NCI-H1436 (cell line): ENCODE measurements at places on chromosomes 5 and 9.

DNA sequence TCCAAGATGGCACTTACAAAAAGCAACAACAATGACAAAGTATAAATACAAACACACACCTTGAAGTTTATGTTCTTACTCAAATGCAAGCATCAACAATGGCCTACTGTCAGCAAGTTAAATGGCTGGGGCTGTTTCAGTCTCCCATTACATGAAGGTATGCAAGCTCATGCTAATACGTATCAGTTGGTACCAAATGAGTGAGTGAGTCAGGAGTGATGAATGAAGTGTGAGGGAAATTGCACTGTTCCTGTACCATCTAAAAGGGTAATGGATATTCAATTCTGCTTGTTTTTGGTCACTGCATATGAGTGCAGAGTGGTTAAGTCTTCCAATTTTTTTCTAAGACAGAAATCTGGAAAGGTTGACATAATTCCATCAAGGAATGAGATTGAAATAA lies 964.9 kb downstream of the MAT2B start:
- DNase-seq: no peak

GRCh38 chr9:36191290-36191645 lies 547 bp downstream of the CLTA start:
- no peak for DNase-seq

- DNase-seq: no peak
These were observed 136.6 kb upstream of the TNC start for GRCh38 chr9:115254287-115255180.

GRCh38 chr9:26057050-26057449 lies 378.8 kb upstream of the TUSC1 start:
- DNase-seq: no peak

- no peak for DNase-seq
These were observed 17.5 kb upstream of the NREP start for GRCh38 chr5:111774525-111774924.

- no peak for DNase-seq
These were observed 102.0 kb downstream of the MVB12B start for GRCh38 chr9:126428534-126429175.

DNA sequence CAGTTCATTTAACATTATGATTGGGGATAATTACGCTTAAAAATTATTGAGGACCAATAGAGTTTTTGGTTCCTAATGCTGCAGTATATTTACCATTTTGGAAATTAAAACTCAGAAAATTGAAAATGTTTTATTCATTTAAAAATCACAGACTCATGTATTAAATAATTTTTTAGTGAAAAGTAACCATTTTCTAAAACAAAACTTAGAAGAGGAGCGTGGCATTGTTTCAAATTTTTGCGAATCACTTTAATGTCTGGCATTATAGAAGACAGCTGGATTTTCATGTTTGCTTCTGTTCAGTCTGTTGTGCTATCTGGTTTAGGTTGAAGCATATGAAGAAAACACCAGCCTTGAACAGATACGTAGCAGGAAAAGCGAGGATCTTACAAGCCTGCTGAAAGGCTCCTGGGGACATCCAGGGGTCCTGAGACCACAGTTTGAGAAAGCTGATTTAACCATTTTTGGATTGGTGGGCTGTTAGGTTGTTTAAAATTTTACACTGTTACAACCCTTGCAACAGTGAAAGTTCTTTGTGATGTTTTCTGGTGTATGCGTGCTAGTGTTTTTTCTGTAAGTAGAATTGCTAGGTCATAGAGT lies 1.6 kb downstream of the ZFYVE16 start:
- DNase-seq: no peak

DNA sequence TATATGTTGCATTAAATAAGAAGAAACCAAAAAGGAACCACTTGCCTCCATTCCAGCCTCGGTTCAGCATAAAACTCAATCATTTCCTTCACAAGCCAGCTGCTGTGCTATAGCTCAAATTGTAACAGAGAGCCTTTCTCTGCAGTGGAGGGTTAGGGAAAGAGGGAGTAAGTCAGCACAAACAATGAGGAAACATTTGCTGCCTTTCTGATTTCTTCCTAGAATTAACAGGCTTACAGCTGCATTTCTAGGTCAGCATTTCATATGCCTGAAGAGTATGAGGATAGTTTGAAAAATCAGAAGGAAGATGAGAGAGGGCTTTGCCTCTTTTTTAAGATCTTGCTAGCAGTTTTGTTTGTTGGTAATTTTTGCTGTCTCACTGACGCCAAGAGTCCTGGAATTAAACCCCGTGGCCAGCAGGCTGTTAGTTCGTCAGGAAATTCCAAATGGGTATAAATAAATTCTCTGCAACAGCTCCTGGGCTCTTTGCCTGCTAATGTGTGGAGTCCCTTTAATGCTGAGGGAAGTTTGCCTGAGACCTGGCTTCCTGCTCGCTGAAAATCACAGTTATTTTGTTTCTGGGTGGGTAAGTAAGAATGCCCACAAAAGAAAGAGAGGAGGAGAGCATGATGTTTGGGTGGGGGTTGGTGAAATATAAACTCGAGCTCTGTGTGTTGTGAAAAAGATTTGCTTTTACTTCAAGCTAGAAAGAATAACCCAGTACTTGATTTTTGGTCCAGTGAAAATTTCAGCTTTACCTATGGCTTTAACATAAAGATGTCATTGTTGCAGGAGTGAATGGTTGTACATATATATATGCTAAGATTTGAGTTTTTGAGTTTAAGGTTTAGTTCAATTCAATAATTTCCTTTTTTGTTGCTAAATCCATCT lies 148.1 kb upstream of the DMRT1 start:
- DNase-seq: no peak

DNA sequence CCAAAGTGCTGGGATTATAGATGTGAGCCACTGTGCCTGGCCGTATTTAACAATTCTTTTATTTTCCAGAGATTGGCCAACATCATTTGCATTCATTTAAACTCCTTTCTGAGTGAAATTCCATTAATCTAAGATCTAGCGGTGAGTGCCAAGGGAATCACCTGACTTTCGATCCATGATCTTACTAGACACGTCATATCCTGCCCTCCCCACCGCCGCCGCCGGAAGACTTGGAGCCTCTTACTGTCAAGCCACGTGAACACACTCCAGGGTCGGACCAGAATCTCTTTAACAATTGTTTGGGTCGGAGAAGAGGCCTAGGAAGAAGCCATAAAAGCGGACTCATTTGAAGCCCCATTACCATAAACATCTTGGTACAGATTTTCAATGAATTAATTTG lies 12.9 kb downstream of the INPP5E start:
- no peak for DNase-seq

DNA sequence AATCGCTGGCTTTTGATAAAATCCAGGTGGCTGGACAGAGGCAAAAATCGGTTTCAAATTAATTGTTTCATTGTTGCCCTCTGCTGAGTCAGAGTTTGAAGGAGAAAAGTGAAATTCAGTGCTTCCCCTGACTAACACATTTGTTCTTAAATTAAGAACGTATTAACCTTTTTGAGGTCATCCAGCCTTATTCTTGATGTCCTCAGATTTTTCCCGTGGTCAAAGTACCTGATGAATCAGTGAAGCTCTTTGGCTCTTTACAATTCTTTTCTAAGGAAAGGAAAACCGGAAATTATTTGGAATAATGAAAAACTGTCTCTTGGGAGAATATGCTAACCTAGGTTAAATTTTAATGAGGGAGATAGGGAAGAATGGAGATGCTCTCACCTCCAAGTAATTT lies 21.6 kb downstream of the OSMR start:
- DNase-seq: no peak

DNA sequence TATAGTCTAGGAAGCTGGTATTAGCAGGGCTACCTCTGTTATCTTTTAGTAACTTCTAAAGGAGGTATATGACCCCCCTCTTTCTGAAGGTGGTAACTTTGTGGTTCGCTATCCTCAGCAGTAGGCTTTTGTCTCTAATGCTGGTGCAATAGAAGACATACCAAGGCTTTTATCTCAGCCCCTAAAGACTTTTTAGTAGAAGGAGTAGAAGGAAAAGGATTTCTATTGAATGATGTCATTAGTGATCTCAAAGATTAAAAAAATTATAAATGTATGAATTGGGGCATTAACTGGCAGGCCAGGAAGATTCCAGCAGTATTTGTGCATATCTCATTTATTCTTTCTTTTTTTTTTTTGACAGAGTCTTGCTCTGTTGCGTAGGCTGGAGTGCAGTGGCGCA lies 78.2 kb downstream of the RAI14 start:
- DNase-seq: no peak

GRCh38 chr5:147454996-147455677 lies 54.7 kb downstream of the DPYSL3 start:
- no peak for DNase-seq

- DNase-seq: no peak
These were observed 60.0 kb upstream of the TAF11L2 start for GRCh38 chr5:17438027-17438426.

DNA sequence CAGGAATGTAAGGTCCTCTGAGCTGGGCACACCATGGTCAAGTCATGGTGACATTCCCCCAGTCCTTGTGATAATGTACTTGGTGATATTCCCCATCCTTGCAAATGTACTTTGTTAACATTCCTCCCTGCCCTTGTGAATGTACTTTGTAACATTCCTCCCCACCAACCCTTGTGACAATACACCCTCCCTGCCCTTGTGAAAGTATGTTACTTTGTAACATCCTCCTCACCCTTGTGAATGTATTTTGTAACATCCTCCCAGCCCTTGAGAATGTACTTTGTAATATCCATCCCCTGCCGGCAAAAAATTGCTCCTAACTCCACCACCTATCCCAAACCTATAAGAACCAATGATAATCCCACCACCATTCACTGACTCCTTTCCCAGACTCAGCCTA lies 53.3 kb downstream of the RAPGEF6 start:
- DNase-seq: no peak

DNA sequence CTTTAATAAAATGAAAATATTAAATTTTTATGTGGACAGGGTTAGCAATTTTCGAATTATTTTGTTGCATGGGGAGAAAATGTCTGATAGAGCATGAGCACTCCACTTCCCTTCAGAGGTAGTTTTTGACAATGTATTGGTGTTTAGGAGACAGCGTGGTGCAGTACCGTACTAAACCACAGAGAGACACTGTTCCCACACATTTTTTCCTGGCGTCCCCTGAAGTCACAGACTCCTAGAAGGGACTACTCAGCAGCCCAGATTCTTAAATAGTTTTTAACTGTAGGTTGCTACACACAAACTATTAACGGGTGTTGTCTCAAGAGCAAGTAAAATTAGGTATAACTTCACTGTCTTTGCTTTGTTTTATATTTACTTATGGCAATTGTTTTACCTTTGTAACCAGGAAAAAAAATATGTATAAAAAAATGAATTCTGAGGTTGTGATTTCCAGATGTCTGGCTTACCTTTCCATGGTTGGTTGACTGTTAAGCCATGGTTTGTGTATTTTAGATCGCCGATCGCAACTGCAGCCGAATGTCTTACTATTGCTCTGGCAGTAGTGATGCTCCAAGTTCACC lies 171.2 kb downstream of the DOCK8 start:
- peak; percentile 25 for DNase-seq

- DNase-seq: no peak
These were observed 160.1 kb upstream of the DAB2 start for GRCh38 chr5:39584927-39585326.

GRCh38 chr9:13857521-13857920 lies 456.4 kb downstream of the NFIB start:
- no peak for DNase-seq

- DNase-seq: no peak
These were observed 28.9 kb downstream of the STXBP1 start for GRCh38 chr9:127640908-127641545.

DNA sequence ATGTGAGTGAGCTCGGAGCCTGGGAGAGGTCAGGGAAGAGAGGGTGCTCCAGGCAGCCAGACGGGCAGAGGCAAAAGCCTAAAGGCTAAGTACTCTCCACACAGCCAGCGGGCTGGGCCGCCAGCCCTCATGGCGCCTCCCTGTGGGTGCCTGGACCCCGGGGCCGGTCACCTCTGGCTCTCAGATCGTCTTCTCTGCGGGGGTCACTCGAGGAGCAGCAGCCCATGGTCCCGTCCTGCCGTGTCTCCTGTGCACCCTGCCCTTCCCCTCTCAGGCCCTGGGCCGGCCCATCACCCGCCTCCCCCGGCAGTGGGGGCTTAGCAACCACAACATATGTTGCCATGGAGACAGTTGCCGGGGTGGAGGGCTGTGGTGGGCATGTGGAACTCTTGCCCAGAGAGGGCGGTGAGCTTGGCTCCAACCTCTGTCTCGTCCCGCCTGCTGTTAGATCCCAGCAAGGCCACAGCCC lies 4.2 kb downstream of the AK1 start:
- DNase-seq: no peak

DNA sequence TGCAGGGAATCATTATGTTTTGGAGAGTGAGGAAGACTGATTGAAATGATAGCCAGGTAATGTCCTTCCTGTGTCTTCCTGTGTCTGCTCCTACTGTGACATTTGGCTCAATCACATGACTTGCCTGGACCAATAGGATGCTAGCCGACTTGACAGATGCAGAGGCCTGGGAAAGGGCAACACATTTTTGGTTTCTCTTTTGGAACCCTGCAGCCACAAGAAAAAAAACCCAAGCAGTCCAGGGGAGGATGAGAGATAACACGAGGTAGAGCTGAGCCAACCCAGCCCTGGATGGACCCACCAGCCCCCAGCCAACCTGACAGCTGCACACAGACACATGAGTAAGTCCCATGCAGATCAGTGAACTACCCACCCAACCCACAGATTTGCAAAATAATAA lies 256.1 kb upstream of the SMARCA2 start:
- DNase-seq: no peak

DNA sequence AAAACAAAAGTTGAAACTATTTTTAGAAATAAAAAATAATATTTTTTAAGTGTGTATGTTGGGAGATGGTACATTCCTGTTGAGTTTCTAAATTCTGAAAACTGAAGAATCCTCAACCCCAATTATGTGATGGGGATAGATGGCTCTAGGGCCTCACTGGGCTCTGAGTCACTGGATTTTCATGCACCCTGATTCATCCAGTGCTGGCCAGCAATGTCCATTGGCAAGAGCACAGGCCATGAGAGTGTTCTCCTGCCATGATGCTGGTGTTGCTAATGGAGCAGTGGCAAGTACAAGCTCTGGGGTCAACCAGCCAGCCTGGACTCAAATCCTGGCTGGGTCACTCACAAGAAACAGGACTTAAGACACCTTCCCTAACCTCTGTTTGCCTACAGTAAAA lies 23.3 kb downstream of the SMIM23 start:
- no peak for DNase-seq

DNA sequence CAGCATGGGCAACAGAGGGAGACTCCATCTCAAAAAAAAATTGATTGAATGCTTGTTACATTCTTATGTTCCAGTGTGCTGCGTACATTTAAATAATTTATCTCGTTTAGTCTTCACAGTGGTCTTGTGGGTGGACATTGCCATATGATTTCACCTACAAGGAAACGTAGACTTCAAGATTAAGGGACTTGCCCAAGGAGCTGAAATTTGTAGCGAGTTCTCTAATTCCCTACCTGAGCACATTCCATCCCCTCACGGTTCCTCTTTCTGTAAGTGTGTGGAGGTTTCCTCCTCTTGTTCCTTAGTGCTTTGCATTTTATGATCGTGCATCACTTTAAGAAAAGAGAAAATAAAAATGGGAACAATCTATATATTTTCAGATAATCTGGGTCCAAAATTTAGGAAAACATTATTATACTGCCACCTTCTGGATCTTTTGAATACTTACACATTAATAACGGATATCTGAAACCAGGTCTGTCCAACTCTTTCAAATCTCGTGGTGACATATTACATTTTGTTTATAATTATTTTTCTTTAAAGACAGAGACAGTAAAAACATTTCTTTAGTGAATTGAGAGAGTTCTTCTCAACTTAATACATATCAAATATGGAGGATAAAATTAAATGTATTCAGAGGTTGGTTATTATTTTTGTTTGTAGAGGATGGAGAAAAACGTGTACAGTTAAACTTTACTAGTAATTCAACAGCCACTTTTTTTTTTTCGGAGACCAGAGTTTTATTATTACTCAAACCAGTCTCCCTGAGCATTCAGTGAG lies 29.9 kb upstream of the C7 start:
- no peak for DNase-seq

- peak; percentile 97 for DNase-seq
These were observed 21.6 kb upstream of the RXRA start for GRCh38 chr9:134304690-134305089.
